ENCODE measurements at places on chromosomes 7 and 10. TPM values are rescaled to one million over a fixed set of nuclear protein-coding genes. Genes with fewer than 3 reads are reported as not detected.
A peak's percentile ranks its signal among the peaks of the same experiment; 100 is the strongest.

DNA sequence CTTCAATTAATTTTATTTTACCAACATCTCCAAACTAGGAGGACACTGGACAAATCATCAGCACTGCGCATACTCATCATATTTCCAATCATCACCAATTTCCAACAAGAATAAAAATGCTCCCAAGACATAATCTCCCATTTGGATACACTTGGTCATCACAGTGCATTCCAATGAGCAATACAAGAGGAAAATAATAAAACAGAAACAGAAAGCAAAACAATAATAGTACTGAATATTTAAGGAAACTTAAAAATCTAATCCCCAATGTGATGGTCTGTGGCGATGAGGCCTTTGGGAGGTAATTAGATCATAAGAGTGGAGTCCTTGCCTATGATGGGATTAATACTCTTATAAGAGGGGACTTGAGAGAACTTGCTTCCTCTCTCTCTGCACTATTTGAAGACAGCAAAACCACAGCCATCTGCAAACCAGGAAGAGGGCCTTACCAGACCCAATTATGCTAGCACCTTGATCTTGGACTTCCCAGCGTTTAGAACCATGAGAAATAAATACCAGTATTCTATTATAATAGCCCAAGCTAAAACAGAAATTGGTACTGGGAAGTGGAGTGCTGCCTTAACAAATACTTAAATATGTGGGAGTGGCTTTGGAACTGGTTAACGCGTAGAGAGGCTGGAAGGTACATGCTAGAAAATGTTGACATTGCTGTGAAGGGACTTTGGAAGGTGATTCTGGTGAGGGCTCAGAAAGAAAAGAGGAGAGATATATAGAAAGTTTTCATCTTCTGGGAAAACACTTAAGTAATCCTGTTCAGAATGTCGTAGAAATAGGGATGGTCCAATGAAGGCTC lies 91.5 kb downstream of the JAZF1 start:
- DNase-seq, result no peak

GRCh38 chr7:128959296-128959695 lies 21.6 kb downstream of the IRF5 start:
- no peak for DNase-seq

- DNase-seq, result no peak
Measured at GRCh38 chr7:155222061-155222460, 75.6 kb upstream of the INSIG1 start.

DNA sequence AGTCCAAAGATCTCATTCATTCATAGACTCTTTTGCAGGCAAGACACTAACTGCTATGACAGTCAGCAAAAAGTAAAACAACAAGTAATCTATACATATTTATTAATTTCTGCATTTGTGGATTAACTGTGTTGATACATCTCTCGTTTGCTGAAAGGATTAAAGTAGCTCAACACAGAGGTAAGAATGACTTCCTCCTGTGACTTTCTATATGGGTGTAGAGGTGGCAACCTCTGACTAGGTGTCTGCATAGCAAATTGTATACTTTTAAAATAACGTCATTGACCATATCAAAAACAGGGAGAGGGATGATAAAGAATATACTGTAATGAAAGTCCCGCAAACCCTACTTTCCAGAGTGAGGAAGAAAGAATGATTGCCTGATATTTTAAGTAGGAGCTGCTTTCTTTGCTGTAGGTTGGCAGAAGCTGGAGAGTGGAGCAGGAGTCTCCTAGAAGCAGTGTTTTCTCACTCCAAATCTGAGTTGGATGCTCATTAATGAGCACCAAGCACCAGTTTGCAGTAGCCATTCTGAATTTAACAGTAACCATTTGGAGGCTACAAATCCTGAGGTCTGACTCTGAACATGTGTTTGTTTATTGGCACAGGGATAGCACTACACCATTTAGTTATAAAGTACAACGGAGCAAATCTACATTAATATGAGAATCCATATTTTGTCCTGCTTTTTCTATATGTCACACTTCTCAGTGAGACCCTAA lies 9.2 kb upstream of the LRRN3 start:
- no peak for DNase-seq

GRCh38 chr7:148605350-148605749 lies 14.8 kb downstream of the C7orf33 start:
- DNase-seq, result no peak

- peak; percentile 63 for DNase-seq
Measured at GRCh38 chr7:121083138-121083789, 94.8 kb downstream of the CPED1 start.

DNA sequence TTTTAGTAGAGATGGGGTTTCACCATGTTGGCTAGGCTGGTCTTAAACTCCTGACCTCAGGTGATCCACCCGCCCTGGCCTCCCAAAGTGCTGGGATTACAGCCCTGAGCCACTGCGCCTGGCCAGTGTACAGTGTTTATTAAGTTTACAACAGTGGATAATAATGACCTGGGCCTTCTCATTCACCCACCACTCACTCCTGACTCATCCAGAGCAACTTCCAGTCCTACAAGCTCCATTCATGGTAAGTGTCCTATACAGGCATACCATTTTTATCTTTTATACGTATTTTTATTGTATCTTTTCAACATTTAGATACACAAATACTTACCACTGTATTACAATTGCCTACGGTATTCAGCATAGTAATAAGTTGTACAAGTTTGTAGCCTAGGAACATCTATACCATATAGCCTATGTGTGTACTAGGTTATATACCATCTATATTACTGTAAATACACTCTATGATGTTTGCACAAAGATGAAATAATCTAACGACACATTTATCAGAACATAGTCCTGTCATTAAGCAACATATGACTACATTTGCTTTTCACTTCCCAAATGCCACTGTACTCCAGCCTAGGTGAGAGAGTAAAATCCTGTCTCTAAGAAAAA lies 17.1 kb downstream of the HOXA1 start:
- DNase-seq, result no peak

DNA sequence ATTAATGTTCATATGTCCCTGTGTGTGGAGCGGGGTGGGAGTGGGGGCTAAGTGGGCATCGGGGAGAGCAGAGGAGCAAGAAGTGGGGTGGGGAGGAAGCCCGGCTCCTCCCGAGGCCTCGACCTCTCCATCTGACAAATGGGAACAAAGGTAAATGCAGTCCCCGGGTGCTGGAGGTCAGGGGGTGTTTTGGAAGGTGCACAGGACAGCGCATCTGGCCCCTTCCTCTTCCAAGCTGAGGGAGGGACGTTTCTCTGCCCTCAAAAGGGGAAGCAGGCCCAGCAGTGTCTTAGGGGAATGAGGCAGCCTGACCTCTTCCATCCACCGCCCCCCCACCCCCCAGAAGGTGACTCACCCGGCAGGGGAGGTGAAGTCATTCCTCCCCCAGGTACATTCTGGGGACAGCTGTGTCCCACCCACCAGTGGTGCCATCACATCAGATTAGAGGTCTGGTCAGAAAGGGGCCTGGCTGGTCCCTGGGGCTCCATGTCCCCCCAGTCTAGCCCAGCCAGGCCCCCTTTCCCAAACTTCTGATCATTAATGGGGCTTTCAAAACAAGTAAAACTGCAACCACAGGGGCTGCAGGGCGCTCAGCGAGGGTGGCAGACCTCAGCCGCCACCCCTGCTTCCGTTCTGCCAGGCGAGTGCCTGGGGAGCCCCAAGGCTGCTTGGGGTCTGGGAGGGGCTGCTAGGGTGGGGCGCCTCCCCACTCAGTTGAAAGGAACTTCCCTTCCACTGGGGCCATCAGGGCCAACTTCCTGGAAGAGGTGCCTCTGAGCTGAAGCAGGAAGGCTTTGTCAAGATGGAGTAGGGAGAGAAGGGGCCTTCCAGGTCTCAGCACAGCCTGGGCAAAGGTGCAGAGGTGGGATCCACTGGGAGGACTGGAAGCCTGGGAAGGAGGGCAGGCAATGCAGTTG lies 10.8 kb downstream of the LFNG start:
- DNase-seq, result no peak

DNA sequence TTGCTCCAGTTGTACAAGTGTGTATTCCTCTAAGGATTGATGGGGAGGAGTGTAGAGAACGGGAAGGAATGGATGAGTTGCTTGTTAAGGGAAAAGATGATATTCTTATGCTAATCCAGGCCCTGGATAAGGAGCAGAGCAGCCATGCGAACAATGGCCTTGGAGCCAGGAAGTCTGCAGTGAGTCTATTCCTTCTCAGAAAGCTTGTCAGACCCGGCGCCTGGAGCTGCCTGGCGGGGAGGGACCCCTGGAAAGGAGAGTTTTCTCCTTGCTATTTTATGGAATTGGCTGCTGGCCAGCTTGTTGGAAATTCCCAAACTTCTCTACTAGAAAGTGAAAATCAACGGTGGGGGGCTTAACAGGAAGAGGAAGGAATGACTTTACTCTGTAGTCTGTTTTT lies 89.1 kb downstream of the MMRN2 start:
- peak; percentile 28 for DNase-seq

DNA sequence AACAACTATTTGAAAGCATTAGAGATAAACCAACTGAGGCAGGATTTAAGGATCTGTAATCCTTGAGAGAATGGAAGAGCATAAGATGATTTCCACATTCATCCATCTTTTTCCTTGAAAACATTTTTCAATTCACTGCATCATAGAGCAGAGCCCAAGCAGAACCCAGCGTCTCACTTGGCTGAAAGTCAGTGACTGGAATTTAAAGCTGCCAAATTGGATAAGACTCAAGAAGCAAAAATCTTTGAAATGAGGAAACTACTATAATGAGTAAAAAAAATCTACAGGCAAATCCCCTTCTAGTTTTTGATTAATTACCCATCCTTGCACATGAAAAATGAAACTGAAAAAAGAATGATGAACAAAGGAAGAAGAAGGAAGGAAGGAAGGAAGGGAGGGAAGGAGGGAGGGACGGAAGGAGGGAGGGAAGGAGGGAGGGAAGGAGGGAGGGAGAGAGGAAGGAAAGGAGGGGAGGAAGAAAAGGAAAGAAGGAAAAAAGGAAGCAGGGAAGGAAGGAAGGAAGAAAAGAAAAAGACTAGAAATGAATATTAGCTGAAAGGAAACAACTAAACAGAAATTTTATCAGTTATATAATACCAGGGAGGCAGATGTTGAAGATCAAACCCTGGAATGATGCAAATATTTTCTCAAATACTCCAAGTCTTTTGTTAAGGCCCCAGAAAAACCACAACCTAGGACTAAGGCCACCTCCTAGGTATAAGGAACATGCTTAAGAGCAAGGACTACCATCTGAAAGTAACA lies 336.3 kb upstream of the MAGI2 start:
- peak; percentile 48 for DNase-seq

DNA sequence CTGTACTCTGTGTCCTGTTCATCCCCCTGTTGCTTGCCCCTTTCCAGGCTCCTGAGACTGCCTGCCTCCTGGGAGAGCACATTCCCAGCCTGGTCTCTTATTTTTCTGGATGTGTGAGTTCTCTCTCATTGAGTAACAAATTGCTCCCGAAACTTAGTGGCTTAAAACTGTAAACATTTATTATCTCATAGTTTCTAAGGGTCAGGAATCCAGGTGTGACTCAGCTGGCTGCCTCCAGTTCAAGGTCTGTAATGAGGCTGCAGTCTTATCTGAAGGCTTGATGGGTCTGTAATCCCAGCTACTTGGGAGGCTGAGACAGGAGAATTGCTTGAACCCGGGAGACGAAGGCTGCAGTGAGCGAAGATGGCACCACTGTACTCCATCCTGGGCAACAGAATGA lies 53.6 kb upstream of the PRR15 start:
- DNase-seq, result no peak

DNA sequence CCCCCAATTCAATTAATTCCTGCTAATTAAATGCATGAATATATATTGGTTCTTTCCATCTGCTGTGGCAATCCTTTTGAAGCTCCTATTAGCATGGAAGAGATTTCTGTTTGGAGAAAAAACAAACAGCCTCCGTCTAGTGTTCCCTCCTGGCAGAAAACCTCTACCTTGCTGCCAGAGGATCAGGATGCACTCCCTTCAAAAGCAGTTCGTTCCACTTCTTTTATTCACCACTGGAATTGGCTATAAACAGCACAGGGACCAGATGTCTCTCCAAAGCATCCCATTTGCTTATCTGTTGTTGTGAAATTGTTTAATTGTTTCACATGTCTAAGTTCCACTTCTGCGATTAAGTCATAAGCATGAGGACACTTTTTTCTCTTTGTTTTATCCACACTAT lies 77.8 kb upstream of the PTN start:
- DNase-seq, result peak; percentile 65

- peak; percentile 55 for DNase-seq
Measured at GRCh38 chr10:10222304-10222841, 795.3 kb upstream of the CELF2 start.

- peak; percentile 71 for DNase-seq
Measured at GRCh38 chr10:125148528-125148927, 11.8 kb downstream of the CTBP2 start.

DNA sequence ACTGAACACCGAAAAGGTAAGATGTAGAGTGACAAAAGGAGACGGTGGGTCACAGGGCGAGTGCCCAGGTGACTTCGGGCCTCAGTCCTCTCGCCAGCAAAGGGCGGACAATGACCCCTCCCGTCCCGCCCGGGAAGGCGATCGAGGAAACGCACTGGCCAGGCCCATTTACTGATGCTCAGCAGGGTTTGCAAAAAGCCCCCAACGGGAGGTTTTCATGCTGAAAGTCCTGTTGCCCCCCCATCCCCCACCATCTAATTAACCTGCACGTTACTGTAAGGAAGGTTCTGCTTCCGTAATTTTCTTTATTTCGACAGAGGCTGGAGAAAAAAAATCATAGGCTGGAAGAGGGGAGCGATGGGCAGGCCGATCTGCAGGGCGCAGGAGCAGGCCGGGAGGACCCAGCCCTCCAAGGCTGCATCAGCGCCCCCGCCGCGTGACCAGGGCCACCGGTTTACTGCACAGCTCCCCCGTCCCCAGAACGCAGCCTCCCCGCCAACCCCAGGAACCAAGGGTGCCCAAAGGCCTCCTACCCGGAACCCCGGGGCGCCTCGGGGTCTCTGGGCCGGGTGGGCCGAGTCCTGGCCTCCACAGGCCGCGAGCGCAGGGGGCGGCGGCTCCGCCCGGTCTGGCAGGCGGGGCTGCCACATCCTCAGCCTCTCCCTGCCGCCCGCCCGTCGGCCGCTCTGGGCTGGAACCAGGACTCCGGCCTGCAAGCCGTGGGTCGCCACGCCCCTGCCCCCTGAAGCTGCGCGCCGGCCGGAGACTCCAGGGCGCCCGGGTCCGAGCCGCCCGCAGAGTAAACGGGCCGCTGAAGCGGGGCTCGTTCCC lies 613 bp downstream of the OAT start:
- DNase-seq, result peak; percentile 71

DNA sequence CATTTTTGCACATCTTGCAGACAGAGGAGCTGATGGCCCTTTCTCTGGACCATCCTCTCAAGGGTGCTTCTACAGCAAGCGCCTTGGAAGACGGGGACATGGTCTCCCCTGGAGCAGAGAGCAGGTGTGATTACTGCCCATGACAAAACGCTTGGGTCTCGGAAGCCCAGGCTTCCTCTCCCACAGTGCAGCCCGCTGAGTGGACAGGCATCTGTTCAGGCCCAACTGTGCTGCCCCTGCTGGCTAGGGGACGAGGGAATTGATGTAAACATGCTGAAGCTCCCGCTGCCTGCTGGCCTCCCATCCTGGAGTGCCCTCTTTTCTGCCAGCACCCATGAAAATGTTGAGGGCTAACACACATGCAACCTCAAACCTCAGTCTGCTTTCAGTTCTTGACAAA lies 14.3 kb downstream of the IL15RA start:
- DNase-seq, result no peak

- DNase-seq, result peak; percentile 96
Measured at GRCh38 chr10:103284170-103284569, 7.2 kb downstream of the INA start.

The CISD1 gene
- total RNA-seq, result 28.3 TPM

The HIPK2 gene
- 7.1 TPM for total RNA-seq

The SMKR1 gene
- not detected for total RNA-seq

The CLCN1 gene
- total RNA-seq, result under 0.01 TPM

The HPSE2 gene
- 5.6 TPM for total RNA-seq

The ERVW-1 gene
- total RNA-seq, result not detected

The NKX1-2 gene
- total RNA-seq, result not detected

The CALCR gene
- total RNA-seq, result under 0.01 TPM

The LIPF gene
- not detected for total RNA-seq

All from fibroblast of villous mesenchyme (primary cell).